ENCODE measurements at places on chromosomes 1 and 21.

DNA sequence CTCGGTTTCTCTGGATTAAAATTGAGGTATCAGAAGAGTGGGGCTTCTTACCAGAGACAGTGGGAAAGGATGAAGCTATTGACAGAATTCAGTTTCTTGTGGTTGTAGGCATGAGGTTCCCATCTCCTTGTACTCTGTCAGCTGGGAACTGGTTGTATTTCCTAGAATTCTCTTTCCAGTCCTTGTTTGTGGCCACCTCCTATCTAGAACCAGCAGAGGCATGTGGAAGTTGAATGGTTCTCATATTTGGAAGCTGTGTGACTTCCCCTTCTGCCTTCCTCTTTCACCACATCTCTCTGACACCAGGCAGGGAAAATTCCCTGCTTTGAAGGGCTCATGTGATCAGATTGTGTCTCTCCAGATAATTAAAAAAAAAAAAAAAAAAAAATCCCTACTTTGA, 457.7 kb upstream of the ADAMTS5 start:
- no peak for DNase-seq

DNA sequence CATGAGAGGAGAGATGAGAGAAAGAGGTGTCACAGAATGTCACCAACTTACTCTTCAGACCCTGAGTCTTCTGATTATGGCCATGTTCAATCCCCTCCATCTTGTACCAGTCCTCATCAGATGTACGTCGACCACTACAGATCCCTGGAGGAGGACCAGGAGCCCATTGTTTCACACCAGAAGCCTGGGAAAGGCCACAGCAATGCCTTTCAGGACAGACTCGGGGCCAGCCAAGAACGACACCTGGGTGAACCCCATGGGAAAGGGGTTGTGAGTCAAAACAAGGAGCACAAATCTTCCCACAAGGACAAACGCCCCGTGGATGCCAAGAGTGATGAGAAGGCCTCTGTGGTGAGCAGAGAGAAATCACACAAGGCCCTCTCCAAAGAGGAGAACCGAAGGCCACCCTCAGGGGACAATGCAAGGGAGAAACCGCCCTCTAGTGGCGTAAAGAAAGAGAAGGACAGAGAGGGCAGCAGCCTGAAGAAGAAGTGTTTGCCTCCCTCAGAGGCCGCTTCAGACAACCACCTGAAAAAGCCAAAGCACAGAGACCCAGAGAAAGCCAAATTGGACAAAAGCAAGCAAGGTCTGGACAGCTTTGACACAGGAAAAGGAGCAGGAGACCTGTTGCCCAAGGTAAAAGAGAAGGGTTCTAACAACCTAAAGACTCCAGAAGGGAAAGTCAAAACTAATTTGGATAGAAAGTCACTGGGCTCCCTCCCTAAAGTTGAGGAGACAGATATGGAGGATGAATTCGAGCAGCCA, 8.0 kb downstream of the ELOA start:
- DNase-seq, result no peak

DNA sequence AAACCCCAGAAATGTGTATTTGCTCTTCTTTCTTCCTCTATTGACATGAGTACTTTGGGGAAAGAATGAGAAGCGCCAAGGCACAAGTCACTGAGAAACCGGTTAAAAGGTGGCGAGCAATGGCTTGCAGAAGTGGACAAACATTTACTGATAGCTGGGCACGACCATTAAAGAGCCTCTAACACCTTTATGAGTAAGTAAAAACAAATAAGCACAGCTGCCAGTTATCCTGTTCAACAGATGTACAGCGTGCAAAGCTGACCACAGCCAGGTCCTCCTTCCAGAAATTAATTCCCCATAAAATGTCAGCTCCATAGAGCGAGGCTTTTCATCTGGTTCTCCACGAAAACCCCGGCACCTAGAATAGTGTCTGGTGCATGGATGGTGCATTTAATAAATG, 72.7 kb downstream of the CAPZB start:
- no peak for DNase-seq

GRCh38 chr1:41546833-41547135, 62.3 kb upstream of the EDN2 start:
- DNase-seq, result no peak

GRCh38 chr1:200525090-200525987, 95.2 kb downstream of the KIF14 start:
- DNase-seq, result no peak

DNA sequence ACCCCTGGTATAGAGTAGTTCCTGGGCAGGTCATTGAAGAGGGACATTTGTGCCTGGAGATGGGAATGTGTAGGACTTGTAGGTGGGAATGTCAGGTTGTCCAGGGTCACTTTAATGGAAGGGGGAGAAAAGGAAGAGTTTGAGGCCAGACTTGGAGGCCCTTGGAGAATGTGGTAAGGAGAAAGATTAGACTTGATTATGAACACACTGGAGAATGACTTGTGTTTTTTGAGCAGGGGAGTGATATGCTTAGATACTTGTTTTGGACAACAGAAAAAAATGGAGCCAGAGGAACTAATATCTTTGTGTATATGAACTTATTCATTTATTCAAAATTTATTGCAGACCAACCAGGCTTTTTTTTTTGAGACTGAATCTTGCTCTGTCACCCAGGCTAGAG, 17.9 kb downstream of the ELAPOR1 start:
- no peak for DNase-seq

- no peak for DNase-seq
Measured at GRCh38 chr1:54807756-54808155, 6.6 kb upstream of the TTC22 start.

GRCh38 chr1:201298396-201299381, 15.4 kb downstream of the PKP1 start:
- no peak for DNase-seq

DNA sequence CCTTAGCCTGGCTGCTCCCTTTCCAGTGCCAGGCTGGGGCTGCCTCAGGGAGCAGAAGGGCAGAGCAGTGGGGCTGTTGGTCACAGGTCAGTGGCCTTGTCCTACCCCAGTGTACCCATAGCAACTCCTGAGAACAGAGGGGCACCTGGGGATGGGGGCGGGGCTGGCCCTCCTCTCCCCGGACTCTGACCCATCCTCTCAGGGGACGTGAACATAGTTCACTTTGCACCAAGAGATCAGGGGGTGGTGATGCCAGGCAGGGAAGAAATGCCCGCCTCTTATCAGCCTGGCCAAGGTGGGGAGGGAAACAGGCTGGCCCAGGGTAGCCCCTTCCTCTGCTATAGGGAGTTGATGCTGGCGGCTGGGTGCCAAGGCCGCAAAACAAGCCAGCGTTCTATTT, 4.9 kb downstream of the ETNK2 start:
- no peak for DNase-seq

DNA sequence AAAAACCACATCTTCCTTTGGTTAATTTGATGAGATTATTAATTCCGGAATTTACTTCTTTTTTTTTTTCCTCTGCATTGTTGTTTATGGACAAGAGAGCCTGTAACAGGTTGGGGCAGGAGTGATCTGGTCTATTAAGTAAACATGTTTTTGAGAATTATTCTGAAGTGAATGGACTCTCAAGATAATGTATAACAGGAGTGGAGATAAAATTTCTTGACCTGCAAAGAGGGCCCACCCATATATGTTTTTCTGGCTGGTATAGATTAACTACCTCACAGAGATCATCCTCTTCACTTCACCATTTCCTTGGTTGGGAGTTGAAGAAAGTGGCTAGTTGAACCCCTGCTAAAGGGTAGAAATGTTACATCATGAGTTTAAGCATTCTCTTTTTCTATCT, 10.7 kb downstream of the DDI2 start:
- DNase-seq, result no peak

GRCh38 chr1:204548265-204548664, 32.1 kb downstream of the MDM4 start:
- no peak for DNase-seq

DNA sequence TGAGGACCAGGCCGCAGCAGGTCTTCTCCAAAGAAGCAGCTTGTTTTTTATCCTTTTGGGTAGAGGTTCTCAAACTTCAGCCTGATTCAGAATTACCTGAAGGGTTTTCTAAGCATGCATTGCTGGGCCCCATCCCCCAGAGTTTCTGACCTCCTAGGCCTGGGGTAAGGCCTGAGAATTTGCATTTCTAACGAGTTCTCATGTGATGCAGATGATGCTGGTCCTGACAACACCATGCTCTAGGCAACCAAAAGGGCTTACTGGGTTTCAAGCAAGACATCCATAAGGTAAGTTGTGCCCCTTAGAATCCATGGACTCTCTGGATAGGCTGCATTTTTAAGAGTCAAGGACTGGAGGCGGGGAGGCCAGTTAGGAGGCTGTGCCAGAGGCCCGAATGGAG, 295.1 kb downstream of the HHIPL2 start:
- no peak for DNase-seq

DNA sequence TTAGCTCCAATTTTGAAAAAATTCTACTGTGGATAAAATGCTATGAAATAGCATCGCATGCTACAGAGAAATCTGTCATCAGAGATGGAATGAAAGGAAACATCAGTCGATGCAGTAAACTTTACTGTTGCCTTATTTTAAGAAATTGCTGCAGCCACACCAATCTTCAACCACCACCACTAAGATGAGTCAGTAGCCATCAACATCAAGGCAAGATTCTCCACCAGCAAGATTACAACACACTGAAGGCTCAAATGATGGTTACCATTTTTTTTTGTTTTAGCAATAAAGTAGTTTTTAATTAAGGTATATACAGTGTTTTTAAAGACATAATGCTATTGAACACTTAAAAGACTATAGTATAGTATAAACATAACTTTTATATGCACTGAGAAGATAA, 95.6 kb upstream of the JUN start:
- DNase-seq, result no peak

DNA sequence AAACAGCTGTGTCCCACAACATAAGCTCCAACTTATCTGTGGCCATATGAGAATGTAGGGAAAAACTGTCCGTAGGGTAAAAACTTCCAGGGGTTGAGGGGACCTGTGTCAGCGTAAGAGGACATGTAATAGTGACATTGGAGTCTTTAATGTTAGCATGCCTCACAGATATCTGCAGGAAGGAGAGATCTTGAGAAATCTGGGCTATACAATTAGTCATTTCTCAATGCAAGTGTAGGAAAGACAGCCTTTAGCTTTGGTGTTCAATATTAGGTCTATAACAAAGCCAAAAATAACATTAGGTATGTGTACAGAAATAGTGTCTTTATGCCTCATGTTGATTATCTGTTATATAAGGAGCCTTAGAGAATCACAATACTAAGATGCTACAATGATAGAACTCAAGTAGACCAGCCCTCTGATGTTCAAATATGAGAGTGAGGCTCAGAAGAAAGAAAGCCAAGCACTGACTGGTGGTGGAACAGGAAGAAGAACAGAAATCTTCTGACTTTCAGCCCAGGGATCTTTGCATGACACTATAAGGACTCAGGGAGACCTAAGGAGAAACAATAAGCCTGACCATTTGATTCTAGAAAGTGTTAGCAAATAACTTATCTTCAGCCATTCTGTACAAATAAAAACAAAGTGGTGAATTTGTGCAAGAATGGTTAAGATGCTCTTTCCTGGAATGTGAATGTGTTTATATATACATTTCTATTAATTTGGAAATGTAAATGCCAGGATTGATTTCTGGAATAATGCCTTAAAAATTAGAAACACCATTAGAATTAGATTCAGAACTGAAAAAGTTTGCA, 152.6 kb downstream of the ZC3H11B start:
- no peak for DNase-seq

DNA sequence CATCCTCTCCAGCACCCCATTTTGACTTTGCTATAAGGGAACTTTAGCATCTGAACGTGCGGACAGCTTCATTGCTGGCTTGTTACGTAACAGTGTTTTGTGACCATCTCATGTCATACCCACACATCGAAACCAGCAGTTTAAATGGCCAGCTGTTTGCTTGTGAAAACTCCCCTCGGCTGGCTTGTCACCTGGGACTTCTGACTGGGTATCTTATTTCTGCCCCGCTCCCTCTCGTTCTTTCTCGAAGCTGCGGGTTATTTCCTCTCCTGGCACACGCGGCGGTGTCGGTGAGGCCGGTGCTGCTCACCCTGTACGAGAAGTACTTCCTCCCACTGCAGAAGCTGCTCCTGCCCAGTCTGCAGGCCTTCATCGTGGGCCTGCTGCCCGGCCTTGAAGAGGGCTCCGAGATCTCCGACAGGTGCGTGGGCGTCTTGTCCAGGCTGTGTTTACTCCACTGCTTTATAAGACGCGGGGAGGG, 43.5 kb downstream of the DOP1B start:
- no peak for DNase-seq

DNA sequence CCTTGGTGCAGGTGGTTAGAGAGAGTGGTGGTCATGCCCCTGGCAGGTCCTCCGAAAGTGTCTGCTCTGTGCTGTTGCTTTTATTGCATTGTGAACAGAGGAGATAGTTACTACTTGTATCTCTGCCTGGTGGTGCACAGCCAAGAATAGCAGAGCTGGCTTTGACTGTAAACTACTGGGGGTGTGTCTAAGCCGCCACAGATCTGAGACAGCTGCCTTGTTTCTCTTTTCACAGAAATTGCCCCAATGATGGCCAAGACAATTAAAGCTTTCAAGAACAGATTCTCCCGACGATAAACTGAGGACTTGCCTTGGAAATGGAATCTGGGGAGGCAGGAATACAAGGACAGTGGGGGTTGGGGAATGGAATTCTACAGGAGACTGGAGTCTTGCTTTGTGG, 16.0 kb downstream of the ELOA start:
- no peak for DNase-seq

GRCh38 chr1:201400852-201401230, 1.7 kb upstream of the LAD1 start:
- no peak for DNase-seq
